Hypothalamus (tissue), 51 donors: ENCODE measurements at places on chromosomes 1 and 21.

- no peak for DNase-seq
Observed at GRCh38 chr1:161497961-161498360, 7.3 kb upstream of the FCGR2A start.

- no peak for DNase-seq
Observed at GRCh38 chr1:24567792-24568388, 12.0 kb downstream of the NCMAP start.

DNA sequence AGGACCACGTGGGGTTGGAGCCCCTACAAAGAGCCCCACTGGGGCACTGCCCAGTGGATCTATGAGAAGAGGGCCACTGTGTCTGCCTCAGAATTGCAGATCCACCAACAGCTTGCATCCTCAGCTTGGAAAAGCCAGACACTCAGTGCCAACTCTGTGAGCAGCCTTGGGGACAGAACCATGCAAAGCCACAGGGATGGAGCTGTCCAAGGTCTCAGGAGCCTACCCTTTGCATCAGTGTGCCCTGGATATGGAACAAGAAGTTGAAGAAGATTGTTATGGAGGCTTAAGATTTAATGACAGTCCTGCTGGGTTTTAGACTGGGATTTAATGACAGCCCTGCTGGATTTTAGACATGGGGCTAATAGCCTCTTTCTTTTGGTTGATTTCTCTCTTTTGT lies 1670.9 kb downstream of the PLA2G4A start:
- no peak for DNase-seq

DNA sequence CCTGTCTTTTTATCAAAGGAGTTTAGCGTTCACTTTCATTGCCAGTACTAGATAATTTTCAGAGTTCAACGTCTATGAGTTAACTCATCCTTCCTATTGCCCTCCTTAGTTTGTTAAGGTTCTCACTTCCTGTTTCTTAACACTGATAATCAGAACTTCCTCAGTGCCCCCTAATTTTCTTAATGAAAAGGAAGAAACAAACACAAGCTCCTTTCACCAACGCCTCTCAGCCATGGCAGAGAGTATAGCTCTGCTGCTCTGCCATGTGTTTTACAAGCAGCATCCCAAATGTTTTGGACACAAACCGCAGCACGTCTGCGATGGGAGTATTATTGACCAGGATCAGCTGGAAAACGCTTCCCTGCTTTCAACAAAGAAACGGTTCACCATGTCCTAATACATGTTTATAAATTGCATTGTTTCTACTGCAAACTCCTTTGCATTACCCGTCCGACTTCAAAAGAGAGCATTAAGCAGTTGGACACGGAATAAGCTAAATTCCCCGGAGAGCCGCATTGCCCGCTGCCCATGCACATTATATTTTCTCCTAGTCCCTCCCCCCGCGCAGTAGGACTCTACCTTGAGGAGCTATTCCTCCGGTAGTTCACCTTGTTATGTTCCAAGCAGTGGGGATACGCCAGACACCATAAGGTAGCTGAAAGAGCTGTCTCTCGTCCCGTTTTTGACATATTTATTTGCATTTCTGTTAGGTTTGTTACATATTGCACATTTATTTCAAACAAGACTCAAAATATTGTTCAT lies 561 bp downstream of the OLFM3 start:
- no peak for DNase-seq

DNA sequence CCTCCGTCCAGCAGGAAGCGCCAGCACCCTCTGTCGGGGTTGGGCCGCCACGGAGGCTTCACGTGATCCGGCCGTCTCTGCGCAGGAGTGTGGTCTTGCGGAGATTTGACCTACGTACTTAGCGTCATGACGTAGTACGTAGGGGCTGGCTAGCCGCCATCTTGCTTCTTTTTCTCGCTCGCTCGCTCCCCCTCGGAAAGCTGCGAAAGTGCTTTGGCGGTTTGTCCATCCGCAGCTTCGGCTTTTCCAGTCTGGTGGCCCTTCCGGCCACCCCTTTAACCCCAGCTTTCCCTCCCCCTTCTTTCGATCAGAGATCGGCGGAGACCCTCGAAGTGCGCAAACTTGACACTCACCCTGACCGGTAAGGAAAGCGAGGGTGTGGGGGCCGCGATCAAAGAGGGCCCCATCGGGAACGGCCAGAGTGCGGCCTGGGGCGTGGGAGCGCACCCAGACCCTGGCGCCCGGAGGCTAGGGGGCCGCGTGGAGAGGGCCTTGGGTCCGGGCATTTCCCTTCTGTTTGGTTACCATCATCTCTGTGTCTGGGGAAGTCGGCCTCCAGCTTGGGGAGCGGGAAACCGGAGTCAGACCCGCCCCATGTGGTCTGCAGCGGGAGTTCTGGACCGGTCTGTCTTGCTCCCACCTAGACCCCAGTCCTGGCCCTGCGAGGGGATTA lies at the start of gene PRRC2C:
Gene PRRC2C, plus strand, starts transcription at position 156 of the 673 bp plus-strand sequence. CDS start 26,559 bp downstream, outside the sequence.
- peak; percentile 92 for DNase-seq
